Neural crest cell (in vitro differentiated cells): ENCODE measurements at places on chromosomes 7 and 10. TPM values are rescaled to one million over a fixed set of nuclear protein-coding genes. Genes with fewer than 3 reads are reported as not detected.

GRCh38 chr10:17263580-17263979 is 35.5 kb downstream of the VIM start:
- peaks cover 10% of the 10 kb centered on the region for H3K36me3 ChIP-seq
- no peak for DNase-seq
- H3K4me1 ChIP-seq: no peaks in the 10 kb centered on the region
- H3K27me3 ChIP-seq: no peaks in the 10 kb centered on the region
- no peak overlapping the region for H3K4me3 ChIP-seq
- no peak overlapping the region for H3K27ac ChIP-seq

DNA sequence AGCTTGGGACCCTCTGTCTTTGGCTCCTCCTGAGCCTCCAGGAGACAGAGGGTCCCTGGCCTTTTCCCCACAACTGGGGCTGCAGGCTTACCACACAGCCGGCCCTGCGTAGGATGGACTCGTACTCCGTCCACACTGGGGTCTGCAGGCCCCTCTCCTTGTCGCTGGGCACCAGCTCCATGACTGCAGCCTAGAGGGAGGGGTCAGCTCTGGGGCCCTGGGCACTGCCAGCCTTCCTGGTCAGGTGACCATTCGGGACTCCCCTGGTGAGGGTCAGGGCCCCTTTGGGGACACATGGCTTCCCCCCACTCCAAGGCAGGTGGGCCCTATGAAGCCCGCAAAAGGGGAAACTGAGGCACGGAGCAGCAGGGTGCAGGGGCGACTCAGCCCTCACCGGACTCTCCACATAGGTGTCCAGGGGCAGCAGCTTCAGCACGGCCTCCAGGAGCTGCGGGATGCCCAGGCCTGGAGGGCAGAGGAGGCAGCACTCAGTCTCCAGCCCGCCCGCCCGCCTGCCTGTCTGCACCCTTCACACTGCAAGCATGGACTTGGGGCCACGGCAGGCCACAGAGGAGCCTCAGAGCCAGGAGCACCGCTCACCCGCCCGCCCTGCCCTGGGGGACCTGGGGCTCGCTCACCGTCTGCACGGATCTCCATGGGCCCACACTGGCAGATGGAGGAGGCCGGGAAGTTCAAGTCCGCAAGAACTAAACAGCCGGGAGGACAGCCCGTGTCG is 1.1 kb downstream of the FUOM start:
- H3K4me1 ChIP-seq: no peaks in the 10 kb centered on the region
- DNase-seq: no peak
- no peaks in the 10 kb centered on the region for H3K27me3 ChIP-seq
- peaks cover 4% of the 10 kb centered on the region for H3K36me3 ChIP-seq

GRCh38 chr10:61835069-61835945 is 66.2 kb upstream of the ARID5B start:
- H3K27ac ChIP-seq: no peak overlapping the region
- H3K4me3 ChIP-seq: no peak overlapping the region
- no peaks in the 10 kb centered on the region for H3K36me3 ChIP-seq
- no peak for DNase-seq

DNA sequence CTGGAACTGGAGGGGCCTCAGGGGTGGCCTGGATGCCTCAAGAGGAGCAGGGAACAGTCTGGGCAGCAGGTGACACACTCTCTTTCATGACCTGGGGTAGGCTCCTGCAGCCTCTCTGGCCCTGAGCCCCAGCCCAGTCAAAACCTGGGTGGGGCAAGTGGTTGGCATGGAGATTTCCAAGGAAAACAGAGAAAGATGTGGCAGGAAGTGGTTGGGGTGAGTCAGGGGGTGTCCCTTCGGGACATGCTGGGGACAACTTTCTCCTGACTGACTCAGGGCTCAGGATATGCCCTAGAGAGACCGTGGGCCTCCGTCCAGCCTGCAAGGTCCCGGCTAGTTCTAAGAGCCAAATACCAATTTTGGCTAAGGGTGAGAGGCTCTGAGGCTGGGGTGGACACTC is 2.9 kb downstream of the AQP1 start:
- H3K4me3 ChIP-seq: no peak overlapping the region
- no peaks in the 10 kb centered on the region for H3K27me3 ChIP-seq
- no peak overlapping the region for H3K27ac ChIP-seq
- no peak for DNase-seq
- peaks cover 18% of the 10 kb centered on the region for H3K4me1 ChIP-seq

DNA sequence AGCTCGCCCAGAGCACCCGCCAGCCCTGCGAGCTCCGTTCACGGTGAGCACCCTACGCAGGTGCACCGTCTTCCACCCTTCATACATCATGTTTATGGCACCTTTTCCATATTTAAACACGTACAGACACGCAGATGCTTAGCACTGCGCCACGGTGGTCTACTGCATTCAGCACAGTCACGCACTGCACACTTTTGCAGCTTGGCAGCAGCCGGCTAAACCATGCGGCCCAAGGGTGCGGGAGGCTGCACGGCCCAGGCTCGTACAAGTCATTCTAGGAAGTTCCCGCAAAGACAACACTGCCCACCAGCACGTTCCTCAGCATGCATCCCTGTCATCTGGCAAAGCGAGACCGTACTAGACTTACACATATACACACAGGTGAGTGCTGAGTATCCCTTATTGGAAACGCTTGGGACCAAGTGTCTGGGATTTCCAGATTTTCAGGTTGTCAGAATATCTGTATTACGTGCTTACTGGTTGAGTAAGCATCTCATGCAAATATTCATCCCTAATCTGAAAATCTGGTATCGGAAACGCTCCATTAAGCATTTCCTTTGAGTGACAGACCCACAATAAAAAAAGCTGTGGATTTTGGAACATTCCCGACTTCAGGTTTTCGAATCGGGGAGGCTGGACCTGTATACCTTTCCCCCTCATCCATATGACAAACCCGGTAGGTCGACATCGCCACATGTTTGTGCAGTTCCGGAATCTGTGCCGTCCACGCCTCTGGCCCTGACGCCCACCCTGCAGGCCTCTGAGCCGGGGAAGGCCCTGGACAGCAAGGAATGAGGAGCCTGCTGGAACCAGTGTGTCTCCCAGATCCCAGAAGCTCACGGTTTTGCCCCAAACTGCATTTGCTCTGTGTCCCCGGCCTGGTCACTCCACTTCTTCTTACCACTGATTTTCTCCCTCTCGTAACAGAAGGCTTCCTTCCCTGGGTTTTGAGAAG is 222.2 kb downstream of the ELFN1 start:
- no peaks in the 10 kb centered on the region for H3K27me3 ChIP-seq
- no peak overlapping the region for H3K4me3 ChIP-seq
- H3K4me1 ChIP-seq: no peaks in the 10 kb centered on the region

The HMX3 gene
- total RNA-seq: not detected in 2 replicates

GRCh38 chr7:112908086-112908485 is 117.9 kb upstream of the TMEM168 start:
- no peak for DNase-seq
- H3K4me1 ChIP-seq: peaks cover 16% of the 10 kb centered on the region
- peak overlapping the region; percentile 59 for H3K4me3 ChIP-seq
- H3K36me3 ChIP-seq: peaks cover 27% of the 10 kb centered on the region

- peaks cover 15% of the 10 kb centered on the region for H3K4me1 ChIP-seq
- H3K36me3 ChIP-seq: peaks cover 6% of the 10 kb centered on the region
- DNase-seq: no peak
- H3K27ac ChIP-seq: no peak overlapping the region
- no peak overlapping the region for H3K4me3 ChIP-seq
Observed at GRCh38 chr7:27241189-27242056, 1.2 kb upstream of the EVX1 start.

- no peaks in the 10 kb centered on the region for H3K27me3 ChIP-seq
- H3K27ac ChIP-seq: no peak overlapping the region
- no peak for DNase-seq
- H3K4me1 ChIP-seq: peaks cover 43% of the 10 kb centered on the region
Observed at GRCh38 chr10:78567680-78568455, 500.9 kb upstream of the ZMIZ1 start.

- DNase-seq: no peak
- peaks cover 11% of the 10 kb centered on the region for H3K36me3 ChIP-seq
- no peak overlapping the region for H3K27ac ChIP-seq
- H3K27me3 ChIP-seq: no peaks in the 10 kb centered on the region
Observed at GRCh38 chr10:100413173-100413572, 49.6 kb upstream of the WNT8B start.

DNA sequence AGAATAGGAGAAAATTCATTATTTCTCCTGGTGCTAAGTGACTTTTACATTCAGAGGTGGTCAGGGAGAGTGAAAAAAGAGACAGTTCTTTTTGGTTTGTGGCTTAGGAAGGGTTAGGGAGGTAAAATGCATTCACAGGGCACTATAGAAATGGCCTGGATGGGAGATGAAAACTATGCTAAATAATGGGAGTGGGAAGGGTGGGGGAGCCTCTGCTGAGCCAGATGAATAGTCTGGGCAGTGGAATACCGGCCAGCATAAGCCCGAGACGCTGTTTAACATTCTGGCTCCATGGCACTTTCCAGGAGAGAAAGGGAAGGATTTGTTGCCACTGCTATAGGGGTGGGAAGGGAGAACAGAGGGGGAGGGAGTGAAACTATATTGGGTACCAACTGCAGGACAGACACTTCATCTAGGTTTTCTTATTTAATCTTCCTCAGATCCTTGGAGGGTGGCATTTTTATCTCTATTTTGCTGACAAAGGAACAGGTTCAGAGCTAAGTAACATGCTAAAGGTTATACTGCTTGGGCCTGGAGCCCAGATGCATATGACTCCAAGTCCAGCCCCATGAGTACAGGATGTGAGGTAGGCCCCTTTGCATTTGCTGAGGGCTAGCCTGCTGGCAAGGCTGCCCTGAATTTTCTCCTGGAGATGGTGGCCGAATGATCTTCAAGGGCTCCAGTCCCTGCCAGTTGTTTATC is 372.4 kb downstream of the CCSER2 start:
- peaks cover 7% of the 10 kb centered on the region for H3K4me1 ChIP-seq
- DNase-seq: no peak
- peak overlapping the region; percentile 65 for H3K27ac ChIP-seq
- no peak overlapping the region for H3K4me3 ChIP-seq
- H3K36me3 ChIP-seq: no peaks in the 10 kb centered on the region
- no peaks in the 10 kb centered on the region for H3K27me3 ChIP-seq

The EXOC6 gene
- 16.5 and 17.2 TPM in 2 replicates for total RNA-seq

DNA sequence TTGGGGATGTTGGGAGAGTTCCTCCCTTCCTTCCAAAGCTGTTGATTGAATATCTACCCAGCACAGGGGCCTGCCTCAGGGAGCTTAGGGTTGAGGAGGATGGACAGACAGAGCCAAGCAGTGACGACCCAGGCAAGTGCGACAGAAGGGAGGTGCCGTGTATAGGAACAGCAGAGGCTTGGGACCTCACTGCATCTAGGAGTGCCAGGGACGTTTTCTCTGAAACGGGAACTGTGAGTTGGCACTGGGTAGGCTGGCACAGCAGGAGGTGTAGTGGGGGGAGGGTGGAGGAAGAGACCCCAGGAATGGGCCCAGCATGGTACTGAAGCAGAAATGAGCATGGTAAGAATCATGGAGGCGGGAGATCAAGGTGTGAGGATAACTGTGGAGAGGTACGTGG is 55.3 kb upstream of the MGMT start:
- H3K27me3 ChIP-seq: peaks cover under 1% of the 10 kb centered on the region
- no peak overlapping the region for H3K4me3 ChIP-seq
- peak overlapping the region; percentile 27 for H3K27ac ChIP-seq
- no peak for DNase-seq
- H3K36me3 ChIP-seq: no peaks in the 10 kb centered on the region
